Astrocyte of the cerebellum (primary cell): ENCODE measurements at places on chromosomes 12 and 14.

DNA sequence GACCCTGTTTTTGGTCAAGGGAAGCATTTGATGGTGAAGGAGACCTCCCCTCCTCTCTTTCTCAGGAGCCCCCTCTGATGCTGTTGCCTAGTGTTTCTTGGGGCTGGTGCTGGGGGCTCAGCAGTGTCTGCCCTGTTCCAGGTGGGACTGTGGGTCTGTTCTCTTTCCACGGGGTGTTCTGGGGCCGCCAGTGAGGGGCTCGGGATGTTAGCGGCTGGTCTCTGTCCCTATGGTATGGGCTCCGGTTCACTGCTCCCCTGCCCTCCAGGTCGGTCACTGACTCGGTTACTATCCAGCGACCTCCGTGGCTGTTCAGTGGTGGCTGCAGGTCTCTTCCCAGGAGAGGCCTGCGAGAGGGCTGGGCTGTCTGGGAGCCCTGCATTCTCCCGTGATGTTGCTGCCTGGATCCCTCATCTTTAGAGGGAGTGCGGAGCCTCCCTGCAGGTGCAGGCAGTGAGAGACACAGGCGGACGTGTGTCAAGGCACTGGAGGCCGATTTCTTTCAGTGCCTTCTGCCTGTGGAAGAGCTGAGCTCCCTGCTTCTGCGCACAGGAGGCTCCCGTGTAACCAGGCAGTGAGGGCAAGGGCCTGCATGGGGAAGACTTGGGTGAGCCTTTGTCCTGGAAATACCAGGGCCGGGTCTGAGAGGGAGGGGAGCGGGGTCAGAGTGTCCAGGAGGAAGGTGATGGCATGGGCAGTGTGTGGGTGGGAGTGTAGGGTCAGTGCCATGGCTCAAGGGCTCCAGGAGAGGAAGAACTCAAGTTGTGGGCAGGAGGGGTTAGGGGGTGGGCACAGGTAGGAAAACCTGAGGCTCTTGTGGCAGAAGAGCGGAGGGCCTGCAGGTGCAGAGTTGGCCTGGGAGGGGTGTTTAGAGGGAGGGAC, 362.6 kb downstream of the TMEM121 start:
- no peak for DNase-seq

DNA sequence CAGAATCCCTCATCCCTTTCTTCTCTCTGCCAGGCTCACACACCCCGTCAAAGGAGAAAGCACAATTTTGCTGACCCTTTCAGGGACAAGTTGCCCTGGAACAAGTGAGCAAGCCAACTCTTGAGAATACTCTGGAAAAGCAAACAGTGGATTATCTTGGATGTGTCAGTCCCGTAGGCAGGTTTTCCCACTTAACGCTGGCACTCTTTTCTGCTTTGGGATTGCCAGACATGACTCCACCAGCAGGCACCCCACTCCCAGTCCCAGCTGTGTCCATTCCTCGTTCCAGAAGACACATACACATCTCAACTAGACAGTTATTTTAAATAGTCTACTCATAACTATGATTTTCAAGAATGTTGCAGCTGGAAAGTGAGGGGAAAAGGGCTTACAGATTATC, 145.5 kb upstream of the CDKN3 start:
- no peak for DNase-seq

- no peak for DNase-seq
Measured at GRCh38 chr12:12718381-12718759, 1.2 kb downstream of the CDKN1B start.

- no peak for DNase-seq
Measured at GRCh38 chr12:5242440-5242839, 189.5 kb upstream of the NTF3 start.

- no peak for DNase-seq
Measured at GRCh38 chr12:54372113-54372806, 8.0 kb upstream of the GPR84 start.

DNA sequence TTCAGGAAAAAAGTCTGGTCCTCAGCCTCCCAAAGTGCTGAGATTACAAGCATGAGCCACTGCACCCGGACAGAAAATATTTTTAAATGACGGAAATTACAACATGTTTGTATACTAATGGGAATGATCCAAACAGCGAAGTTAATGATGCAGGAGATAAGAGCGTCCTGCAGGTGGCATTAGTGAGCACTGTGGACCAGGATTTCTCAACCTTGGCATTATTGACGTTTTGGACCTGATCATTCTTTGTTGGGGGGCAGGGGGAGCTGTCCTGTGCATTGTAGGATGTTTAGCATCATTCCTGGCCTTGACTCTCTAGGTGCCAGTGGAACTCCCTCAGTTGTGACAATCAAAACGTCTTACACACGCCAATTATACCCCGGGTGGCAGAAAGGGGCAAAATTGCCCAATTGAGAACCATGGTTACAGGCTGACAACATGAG, 34.1 kb downstream of the SCFD1 start:
- DNase-seq, result no peak

DNA sequence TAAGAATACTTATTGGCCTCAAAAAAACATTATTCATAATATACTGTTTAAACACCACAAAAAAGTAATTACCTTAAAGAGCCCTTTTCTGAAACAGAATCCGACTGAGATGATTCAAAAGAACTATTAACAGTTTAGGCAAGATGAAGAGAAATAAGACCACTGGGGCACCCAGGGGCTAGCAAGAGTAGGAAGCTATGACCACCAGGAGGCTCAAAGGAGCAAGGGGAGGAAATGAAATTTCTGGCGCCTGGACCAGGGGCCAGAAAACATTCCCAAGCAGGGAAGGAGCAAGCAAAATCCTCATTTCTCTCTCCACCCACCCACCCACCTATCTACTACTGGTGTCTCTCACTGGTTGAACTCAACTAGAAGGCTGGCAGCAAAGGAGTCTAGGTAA, 6.3 kb upstream of the DCAF4 start:
- DNase-seq, result no peak

DNA sequence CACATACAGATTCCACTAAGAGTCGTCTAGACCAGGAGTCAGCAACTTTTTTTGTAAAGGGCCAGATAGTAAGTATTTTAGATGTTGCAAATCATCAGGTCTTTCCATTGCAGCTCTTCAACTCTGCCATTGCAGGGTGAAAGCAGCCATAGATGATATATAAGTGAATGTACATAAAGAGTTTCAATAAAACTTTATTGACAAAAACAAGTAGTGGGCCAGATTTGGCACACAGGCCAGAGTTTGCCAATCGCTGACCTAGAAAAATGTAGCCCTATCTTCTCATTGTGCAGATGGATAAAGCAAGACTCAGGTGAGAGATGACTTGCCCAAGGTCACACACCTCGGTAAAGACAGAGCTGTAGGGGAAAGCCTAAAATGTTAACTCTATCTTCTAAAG, 474.7 kb downstream of the MED13L start:
- no peak for DNase-seq

- no peak for DNase-seq
Measured at GRCh38 chr14:60861545-60862140, 119.2 kb downstream of the TRMT5 start.

DNA sequence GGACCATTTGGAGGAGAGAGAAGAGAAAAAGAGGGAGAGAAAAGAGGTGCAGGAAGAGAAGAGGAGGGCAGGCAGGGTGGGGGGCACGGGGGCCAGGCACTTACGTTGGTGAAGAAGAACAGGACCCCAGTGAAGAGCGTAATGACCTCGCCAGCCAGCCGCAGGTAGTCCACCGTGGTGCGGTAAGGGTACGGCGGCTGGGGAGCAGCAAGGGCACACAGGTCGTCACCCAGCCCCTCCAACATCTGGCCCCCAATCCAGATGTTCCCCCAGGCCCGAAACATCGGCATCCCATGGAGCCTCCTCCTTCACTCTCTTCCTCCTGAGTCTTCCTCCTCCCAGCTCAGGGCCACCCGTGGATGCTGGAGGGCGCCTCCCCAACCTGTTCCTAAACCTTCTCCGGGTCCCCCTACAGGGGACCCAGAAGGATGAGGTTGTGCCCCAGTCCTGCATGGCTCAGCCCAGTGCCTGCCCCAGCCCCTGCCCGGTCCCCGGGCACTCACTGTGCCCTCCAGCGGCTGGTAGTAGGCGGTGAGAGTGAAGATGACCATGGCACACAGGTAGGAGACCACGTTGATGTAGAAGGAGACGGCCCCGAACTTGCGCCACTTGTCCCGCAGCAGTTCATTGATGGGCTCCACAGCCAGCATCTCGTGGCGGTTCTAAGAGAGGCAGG, 39.2 kb downstream of the TRPV4 start:
- DNase-seq, result no peak

DNA sequence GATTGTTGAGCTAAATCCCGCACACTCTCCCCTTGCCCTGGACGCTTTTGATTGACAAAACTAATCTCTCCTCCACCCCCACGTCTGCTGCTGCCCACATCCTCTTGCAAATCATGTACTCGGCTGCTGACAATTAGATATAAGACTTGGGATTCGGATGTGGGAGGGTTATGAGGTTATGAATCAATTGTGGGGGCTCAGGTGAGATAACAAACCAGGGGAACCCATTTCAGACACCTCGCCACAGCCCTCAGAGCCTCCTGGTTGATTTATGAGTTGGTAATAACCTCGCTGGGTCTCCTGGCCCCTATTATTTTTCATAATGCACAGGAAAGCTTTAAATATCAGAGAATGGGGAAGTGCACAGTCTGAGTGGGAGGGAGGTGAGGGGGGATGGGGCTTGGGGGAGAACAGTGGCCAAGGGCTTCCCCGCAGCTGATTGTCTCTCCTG, 449.9 kb downstream of the DPF3 start:
- DNase-seq, result no peak

DNA sequence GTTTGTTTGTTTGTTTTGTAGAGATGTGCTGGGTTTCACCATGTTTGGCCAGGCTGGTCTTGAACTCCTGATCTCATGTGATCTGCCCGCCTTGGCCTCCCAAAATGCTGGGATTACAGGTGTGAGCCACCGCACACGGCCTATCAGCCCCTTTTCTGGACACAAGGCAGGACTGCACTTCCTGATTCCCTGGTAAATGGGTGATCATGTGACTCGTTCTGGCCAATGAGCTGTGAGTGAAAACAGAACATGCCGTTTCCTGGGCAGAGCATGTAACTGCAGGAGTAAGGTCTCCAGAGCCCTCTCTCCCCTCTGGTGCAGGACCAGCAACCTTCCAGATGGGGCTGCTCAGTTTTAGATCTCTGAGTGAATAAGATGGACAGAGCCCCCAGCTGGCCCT, 92.7 kb downstream of the ITPK1 start:
- no peak for DNase-seq

- DNase-seq, result no peak
Measured at GRCh38 chr12:6424866-6425265, 19.9 kb upstream of the CD27 start.

DNA sequence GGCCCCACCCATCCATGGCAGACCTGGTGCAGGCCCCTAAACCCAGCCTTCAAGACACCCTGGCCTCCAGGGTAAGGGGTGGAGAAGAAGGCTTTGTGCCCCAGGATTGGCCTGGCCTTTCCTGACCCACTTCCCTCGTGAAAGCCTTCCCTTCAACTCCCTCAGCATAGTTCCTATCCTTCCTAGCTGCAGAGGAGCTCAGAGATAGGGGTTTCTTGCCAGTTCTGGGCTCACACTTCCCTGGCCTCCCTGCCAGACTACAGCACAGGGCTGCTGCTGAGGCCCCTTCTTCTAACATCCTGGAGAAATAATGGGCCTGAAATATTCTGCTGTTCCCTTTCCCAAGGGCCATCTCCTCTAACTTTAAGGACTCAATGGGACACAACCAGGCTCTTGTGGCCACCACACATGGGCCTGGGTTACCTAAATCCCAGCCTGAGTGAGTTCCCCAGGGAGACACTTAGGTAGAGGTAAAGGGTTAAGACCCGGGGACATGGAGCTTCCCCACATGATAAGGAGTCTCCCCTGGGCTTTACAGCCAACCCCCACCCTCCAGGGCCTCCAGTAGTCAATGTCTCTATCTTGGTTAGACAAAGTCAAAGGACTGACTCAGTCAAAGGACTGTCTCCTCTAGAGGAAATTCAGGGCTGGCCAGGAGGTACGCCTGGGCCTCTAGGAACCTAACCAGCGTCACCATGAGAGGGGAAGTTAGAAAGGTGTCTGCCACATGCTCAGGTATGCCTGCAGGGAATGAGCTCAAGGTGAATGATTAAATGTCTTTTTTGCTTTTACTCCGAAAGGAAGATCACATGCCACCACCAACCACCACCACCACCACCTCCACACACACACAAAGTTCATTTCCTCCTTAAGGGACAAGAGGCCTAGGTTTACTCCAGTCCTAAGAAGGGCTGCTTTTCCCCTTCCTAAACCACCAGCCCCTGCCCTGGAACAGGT, 7.1 kb downstream of the ZFP36L1 start:
- no peak for DNase-seq

GRCh38 chr12:28223858-28224257, 33.6 kb downstream of the CCDC91 start:
- DNase-seq, result no peak

DNA sequence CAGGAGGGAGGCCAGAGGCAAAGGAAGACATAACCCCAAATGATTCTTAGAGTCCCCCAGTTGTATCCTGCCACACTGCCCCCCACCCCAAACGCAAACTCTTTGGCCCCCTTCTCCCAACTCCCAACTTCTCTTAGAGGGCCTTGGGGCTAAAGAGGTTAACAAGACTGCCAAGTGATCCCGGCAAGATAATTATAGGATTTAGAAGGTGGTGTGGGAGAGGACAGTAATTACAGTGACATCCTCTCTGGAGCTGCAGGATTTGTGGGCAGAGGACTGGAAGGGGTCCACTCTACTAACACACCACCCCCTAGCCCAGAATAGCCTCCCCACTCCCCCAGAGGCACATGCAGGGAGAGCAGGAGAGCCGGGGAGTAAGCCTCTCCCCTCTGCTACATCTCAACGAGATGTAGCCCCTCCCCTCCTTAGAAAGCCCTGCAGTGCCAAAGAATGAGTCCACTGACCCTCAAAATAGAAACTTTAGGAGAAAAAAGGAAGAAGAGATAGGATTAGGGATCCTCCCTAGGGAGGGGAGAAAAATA, 5.3 kb upstream of the GDF11 start:
- DNase-seq, result no peak

- DNase-seq, result no peak
Measured at GRCh38 chr12:108744021-108744897, 12.9 kb upstream of the CORO1C start.
